ENCODE measurements at places on chromosomes 11 and 22.

DNA sequence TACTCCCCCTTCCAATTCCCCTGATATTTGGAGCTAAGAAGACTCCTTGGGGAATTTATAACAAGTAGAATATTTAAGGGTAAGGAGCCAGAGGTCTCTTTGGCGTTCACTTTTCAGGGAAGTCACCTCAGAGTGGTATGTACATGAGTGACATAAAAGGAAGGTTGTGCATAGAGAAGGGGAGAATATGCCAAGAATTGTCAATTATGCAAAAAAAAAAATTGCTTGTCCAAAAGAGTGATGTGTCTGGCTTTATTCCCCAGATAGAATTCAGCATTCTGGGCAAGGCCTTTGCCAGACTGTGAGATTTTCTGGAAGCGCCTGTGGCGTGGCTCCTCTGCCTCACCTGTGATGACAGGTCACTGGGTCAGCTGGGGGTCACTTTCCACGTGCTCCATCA lies 170.2 kb downstream of the MIAT start:
- DNase-seq: no peak

DNA sequence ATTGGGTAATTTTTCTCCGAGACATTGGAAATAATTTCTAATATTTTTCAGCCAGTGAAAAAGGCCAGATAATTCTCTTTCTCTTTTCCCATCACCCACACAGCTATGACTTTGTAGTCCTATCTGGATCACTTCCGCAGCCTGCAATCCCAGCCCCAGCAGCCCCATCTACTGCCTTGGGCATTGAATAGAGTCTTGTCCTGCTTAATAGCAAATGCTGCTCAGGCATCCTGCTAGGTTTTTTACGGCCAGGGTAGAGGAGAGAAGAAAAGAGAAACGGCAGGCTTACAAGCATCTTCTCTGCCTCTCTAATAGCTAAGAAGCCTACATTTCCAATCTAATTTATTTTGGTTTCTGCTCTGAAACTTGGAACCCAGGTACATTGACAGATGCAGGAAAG lies 154.3 kb upstream of the B3GAT1 start:
- DNase-seq: no peak

- DNase-seq: no peak
These were observed 34.2 kb upstream of the FTH1 start for GRCh38 chr11:62001450-62002191.

- DNase-seq: no peak
These were observed 143.1 kb upstream of the RASSF10 start for GRCh38 chr11:12865863-12866595.

GRCh38 chr22:20751185-20751851 lies 22.6 kb upstream of the SERPIND1 start:
- no peak for DNase-seq

- DNase-seq: no peak
These were observed 16.4 kb downstream of the EHF start for GRCh38 chr11:34637303-34637702.

DNA sequence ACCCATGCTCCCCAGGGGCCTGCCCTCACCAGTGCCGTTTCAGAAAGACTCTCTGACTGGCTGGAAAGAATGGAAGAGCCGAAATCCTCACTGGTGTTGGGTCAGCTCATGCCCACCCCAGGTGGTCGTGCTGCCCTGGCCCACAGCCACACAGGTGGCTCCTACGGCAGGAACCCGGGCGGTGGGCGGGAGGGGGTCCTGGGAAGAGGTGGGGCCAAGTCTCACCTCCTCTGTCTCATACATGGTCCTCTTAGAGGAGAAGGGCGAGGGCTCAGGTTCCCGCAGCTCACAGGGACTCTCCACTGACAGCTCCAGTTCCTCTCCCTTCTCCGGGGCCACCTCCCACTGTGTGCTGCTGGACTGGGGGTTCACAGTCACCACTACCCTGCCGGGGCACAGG lies 8.2 kb downstream of the ATG2A start:
- no peak for DNase-seq

- no peak for DNase-seq
These were observed 33.5 kb downstream of the ZNF143 start for GRCh38 chr11:9494316-9494715.

DNA sequence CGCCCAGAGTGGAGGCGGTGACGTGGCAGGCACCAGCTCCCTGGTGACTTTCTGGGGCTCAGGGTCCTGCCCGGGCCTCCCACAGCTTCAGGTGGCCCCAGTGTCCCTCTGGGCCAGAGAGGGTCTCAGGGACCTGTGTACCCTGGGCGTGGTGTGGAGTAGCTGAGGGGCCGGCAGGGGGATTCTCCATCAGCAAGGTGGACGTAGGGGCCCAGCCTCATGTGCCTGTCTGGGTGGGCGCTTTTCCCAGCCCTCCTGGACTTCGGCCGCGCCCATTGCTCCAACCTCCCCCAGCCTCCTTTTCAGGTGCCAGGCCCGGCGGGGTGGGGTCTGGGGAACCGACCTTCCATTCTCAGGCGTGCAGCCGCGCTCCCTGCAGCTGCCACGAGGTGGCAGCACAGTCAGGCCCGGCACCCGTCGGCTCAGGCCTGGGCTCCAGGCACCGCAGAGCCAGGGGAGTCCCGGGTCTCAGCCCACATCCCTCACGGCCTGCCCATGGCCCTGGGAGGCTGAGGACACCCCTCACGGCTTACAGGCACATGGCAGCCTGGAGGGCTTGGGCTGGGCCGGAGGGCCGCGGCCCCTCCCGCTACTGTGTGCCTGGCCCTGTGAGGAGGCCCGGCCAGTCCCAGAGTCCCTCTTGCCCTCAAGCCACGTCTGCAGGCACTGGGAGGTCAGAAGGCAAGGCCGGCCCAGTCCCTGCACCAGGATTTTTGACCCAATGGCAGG lies 19.9 kb upstream of the MUC5B start:
- DNase-seq: peak; percentile 45

- no peak for DNase-seq
These were observed 76.7 kb downstream of the SVIP start for GRCh38 chr11:22752908-22753310.

DNA sequence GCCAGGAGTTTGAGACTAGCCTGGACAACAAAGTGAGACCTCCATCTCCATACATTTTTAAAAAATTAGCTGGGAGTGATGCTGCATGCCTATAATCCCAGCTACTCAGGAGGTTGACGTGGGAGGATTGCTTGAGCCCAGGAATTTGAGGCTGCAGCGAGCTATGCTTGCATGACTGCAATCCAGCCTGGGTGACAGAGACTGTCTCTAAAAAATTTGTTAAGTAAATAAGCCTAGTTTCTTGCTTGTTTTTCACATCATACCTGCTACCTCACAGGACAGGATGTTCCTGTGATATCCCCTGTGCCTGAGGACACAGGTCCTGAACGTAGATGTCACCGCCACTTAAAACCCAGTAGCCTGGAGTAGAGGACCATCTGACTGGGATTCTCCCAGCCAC lies 348.6 kb downstream of the MN1 start:
- DNase-seq: no peak

DNA sequence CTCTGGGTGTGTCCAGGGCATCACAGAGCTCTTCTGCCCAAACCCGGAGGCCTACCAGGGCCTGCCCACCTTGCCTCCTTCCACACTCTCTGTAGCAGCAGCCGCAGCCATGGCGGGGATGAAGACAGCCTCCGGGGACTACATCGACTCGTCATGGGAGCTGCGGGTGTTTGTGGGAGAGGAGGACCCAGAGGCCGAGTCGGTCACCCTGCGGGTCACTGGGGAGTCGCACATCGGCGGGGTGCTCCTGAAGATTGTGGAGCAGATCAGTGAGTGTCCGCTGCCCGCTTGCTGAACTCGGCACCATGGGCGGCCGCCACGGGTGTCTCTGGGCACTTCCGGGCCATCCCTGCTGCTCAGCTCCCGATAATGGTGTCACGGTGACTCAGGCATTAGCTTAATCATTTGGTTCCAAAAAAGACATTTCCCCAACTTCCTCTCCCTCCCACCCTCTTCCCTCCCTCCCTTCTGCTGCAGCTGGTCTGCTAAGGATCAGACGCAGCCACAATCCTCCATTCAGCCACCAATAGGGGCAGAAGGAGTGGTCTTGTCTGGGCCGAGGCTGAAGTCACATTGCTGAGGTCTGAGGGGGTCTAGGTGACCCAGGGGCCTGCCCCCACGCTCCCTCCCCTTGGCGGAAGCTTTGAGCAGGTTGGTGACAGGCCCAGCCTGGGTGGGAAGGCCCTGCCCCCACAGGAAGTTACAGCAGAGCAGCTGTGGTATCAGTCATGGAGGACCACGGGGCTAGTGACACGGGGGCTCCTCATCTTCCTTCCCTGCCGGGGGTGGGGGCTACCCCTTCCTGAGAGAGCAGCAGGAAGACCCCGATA lies 950 bp downstream of the FERMT3 start:
- DNase-seq: peak; percentile 81

GRCh38 chr11:69180726-69181125 lies 25.0 kb downstream of the SMIM38 start:
- no peak for DNase-seq

- DNase-seq: no peak
These were observed 292.7 kb downstream of the OPCML start for GRCh38 chr11:133239575-133239974.

GRCh38 chr11:102617466-102618008 lies 7.6 kb downstream of the MMP20 start:
- no peak for DNase-seq

DNA sequence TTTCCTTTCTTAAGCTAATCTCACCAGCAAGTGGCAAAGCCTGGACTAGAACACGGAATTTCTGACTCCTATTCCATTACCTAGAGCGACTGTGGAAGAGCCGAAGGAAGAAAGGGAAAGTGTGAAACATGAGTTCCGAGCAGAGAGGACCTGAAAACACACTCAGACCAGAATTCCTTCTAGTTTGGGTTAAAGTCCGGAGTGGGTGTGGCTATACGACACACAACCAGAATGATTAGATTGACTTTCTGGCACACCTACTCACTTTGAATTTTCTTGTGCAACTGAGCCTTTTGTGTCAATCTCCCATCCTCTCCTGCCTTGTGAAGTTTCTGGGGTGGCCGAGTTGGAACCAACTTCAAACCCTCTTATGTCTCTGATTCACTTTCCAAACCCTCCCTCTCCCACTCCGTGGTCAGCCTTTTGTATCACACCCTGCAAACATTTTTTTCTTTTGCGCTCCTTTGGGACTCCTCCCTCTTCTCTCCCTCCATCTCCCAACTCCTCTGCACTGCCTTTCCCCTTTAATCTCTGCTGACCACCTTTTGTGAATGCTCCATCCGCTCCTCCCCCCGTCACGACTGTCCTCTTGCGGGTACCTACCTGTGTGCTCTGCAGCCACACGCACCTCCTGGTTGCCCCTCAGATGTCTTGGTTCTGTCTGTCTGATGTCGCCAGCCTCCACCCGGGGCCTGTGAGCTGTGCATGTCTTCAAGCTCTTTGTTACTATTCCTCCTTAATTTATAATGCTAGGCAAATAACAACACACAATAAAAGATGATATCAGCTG lies 86.3 kb upstream of the BLID start:
- DNase-seq: peak; percentile 84

DNA sequence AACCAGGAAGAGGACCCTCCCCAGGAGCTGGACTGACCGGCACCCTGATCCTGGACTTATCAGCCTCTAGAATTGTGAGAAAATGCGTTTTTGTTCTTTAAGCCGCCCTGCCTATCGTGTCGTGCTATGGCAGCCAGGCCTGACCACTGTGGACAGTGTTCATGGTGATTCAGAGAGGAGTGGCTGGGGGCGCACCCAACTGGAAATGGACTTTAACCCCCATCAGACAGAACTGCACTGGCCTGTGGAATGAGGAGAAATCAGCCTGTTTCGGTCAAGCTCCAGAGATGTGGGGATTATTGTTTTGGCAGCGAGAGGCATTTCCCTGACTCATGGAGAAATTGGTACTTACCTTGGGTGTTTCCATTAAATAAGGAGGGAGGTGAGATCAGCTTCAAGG lies 1437.8 kb downstream of the BRD1 start:
- no peak for DNase-seq

- no peak for DNase-seq
These were observed 30.4 kb downstream of the TOLLIP start for GRCh38 chr11:1278766-1279673.

GRCh38 chr11:69859275-69859934 lies 40.2 kb upstream of the FGF3 start:
- no peak for DNase-seq

- DNase-seq: peak; percentile 83
These were observed 82.9 kb upstream of the THY1 start for GRCh38 chr11:119505861-119506260.

DNA sequence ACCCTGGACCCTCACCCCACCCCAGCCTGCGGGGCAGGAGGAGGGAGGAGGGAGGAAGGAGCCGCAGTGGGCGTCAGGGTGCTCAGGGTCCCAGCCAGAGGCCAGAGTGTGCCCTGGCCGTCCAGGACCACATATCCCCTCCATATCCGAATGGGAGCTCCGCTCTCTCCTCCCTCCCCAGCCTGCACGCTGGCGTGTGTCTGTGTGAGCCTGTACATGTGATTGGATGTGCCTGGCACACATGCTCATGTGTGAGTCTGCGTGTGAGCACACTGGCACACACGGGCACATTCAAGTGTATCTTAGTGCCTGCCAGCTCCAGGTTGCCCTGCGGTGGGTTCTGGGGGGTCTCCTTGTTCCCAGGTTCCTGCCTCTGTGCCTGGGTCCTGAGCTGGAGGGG lies 8.1 kb downstream of the TSSC4 start:
- DNase-seq: no peak

GRCh38 chr11:106520146-106520912 lies 442.9 kb downstream of the AASDHPPT start:
- no peak for DNase-seq

GRCh38 chr11:6156628-6157359 lies 13.3 kb downstream of the OR52B2 start:
- peak; percentile 6 for DNase-seq

DNA sequence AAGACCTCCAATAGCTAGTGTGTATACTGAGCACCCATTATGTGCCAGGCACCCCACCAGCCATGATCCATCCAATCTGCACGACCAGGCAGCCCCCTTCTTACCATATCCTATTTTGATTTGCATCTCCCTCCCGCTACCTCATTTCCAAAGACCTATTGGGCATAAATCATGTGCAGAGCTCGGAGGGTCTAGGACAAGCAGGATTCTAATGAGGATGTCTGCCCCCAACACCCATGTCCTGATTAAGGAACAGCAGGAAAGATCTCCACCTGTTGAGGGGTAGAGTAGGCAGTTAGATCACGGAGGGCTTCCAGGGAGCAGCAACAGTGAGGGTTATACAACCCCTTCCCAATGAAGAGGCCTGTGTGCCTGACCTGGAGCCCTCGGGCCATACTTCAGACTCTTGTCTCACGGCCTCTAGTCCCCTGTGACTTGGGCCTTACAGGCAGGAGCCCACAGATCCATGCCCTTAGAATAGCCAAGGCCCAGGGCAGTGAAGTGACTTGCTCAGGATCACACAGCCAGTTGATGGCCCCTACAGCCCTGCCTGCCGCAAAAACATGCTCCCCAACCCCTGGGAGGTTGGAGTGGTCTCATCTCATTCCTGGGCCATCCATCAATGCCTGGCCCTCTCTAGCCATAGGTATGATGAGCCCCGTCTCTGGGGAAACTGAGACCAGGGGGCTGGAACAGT lies 3.5 kb downstream of the RAB3IL1 start:
- no peak for DNase-seq

Data from EL (cell line).